ENCODE measurements at places on chromosomes 5 and 9.

GRCh38 chr9:115103746-115104477, 14.0 kb downstream of the TNC start:
- no peak for DNase-seq

GRCh38 chr5:14913096-14913495, 41.5 kb upstream of the ANKH start:
- DNase-seq, result no peak

- no peak for DNase-seq
Observed at GRCh38 chr9:82124090-82124489, 135.5 kb downstream of the SPATA31D1 start.

- no peak for DNase-seq
Observed at GRCh38 chr5:126192226-126192625, 231.0 kb upstream of the GRAMD2B start.

Measured in activated CD4-positive, alpha-beta T cell treated with anti-CD3 and anti-CD28 coated beads, Interleukin-2, amount 50 U/mL, for 48 hours (primary cell).